NCI-H1436 treated with DMSO at 0.1 percent for 48 hours (cell line): ENCODE measurements at places on chromosomes 2 and 18.

DNA sequence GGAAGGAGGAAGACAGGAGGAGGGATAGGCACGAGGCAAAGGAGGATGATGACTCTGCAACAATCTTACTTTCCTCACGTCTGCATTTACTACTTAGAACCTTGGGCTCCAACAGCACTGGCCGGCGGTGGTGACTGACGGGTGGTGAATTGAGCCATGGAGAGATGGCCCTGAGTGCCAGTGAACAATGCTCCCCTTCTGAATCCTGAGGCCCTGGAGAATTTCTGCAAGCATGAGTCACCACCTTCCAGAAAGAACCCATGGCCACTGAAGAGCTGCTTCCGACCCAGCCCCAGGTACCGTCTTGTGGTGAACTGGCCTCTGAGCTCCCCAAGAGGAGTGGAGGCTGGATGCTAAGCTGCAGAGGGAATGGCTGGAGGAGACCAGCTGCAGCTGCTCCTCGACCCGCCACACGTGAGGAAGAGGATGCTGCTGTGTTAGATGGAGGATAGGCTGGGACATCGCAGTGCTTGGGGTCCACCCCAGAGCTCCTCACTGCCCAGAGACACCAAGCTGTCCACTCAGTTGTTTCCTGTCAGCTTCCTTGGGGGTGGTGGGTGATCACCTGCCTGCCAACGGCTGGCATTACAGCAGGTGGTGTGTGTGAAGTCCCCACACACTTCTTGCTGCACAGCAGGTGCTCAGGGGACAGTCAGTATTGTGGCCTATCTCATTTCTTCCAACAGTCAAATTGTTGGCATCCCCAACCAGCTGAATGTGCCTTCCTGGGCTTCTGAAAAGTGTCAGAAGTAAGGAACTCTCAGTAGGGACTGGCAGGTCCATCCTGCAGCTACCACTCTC, 186.5 kb upstream of the ID2 start:
- DNase-seq, result no peak

DNA sequence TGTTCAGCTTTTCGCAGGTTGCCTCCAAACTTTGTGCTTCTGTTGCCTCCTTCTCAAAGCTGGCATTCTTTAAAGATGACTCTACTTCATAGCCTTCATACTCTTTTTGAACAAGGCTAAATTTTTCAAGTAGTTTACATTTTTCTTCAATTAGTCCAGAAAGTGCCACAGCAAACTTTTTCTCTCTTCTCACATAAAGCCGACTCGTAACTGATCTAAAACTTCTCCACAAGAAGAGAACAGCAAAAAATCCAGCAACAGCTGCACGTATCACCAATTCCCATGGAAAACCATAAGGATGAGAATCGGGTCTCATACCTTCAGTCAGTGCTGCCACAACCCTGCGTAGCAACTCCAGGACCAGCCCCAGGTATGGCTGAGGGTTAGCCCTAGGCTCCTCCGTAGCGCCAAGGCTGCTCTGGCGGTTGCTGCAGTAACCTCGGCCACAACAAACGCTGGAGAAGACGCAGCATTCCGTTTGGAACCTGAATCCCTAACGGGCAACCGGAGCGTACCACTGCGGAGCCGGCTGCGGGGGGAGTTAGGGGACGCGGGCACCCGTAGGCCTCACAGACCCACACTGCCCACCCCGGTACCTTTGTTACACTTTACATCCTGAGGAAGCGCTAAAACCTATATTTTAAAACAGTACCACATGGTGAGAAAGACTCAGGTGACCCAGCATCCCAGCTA, at the start of gene CTAGE1:
TSS of gene CTAGE1 (minus strand) at position 420 of the 693 bp plus-strand sequence. CDS start at position 316, 104 bp downstream.
- DNase-seq, result no peak

- DNase-seq, result no peak
Observed at GRCh38 chr2:159262226-159262625, 24.3 kb downstream of the WDSUB1 start.

- DNase-seq, result no peak
Observed at GRCh38 chr18:70363861-70364260, 75.0 kb downstream of the SOCS6 start.

GRCh38 chr18:46920067-46920466, 2.7 kb downstream of the KATNAL2 start:
- no peak for DNase-seq

- DNase-seq, result no peak
Observed at GRCh38 chr18:12328179-12328823, 20.3 kb downstream of the TUBB6 start.

- no peak for DNase-seq
Observed at GRCh38 chr2:181372646-181373040, 84.5 kb upstream of the ITGA4 start.

GRCh38 chr2:201855356-201855755, 49.0 kb downstream of the CDK15 start:
- no peak for DNase-seq

DNA sequence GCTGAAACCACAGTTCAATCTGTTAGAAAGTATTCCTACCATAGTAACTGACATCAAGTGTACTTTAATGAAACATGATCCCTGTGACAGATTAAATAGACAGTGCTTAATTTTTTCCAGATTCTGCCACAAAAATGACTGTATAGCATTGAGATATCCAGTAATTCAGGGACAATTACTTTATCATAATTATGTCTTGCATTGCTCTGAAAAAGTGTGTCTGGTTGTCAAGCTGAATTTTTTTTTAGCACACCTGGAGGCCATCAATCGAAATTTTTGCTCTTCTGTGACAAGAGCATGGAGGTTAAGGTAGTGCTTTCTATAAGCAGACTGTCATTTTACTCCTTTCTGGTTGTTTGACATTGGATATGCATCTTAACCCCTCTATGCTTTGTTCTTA, 1083.8 kb upstream of the NRXN1 start:
- DNase-seq, result no peak

- no peak for DNase-seq
Observed at GRCh38 chr2:217305882-217306281, 446.0 kb upstream of the TNP1 start.

DNA sequence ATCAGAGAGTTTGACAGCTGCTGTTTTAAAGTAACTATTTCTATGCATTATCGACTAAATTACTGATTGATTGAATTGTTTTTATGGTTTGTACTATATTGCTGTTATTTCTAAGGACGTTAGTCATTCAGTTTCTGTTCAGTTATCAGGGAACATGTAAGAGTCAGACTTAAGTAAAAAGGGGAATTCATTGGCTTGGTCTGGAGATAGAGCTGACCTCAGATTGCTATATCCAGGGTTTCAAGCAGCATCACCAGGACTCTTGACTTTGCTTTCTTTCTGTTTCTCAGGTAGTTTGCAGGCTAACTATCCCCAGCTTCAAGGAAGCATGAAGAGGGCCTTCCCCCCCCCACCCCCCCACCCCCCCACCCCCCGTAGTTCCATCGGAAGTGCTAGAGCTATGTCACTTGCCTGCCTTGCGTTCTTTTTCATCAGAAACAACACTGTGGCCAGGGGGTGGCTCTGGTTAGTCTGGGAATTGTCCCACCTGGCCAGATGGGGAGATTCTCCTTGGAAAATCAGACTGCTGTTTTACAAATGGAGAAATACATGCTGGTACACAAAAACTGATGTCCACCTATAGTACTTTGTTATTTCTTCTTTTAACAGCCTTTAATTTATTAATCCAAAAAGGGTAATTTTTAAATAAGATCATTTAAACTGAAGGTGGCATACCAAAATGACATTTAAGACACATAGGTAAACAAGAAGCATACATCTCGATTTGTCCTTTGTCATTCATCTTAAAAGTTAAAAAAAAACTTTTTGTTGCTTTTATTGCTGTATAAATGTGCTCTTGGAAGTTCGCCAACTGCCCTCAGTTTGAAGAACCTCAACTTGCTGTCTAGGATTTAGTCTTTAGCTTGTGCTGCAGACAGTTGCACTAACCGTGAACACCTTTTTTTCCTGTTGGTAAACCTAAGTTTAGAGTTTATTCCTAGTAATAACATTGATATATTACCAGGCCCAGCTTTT, 9.4 kb downstream of the SMAD4 start:
- DNase-seq, result no peak

DNA sequence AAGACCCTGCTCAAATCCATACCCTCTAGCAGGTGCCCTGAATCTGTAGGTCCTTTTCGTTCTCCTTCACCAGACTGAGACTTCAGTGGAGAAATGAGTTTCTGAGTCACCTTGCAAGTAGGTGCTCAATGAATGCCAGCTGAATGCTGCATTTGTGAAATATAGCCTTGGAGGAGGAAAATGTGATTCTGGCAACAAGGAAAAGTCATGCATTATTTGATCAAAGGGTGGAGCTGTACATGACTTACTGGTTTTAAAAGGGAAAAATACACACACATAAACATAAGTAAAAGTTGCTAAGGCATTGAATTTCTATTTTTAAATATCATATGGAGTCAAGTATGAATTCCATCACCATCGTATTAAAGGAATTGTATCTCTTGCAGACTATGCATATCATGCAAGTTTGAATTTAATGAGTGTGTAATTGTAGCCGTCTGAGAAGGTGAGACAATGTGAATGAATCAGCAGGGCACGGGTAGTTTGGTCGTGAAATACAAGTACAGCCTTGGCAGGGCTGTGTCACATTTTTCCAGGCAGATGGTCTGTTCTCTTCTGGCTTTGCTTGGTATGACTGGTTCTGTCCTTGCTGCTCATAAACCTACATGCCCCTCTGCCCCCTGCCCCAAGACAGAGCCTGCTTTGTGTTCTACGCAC, 160.8 kb downstream of the COL6A3 start:
- no peak for DNase-seq

DNA sequence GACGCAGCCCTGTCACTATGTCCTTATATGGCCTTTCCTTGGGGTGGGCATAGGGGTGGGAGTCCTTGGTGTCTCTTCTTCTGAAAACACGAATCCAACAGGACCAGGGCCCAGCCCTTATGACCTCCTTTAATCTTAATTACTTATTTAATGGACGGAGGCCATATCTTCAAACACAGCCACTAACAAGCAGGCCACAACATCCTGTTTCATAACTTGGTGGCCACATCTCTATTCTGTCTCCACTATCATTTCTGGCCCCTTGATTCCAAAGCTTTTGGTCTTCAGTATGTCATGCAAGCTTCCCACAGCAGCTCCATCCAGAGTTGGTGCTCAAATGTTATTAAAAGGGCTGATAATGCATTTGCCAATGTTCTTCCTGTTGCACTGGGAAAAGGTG, 287.3 kb upstream of the SMIM21 start:
- no peak for DNase-seq

DNA sequence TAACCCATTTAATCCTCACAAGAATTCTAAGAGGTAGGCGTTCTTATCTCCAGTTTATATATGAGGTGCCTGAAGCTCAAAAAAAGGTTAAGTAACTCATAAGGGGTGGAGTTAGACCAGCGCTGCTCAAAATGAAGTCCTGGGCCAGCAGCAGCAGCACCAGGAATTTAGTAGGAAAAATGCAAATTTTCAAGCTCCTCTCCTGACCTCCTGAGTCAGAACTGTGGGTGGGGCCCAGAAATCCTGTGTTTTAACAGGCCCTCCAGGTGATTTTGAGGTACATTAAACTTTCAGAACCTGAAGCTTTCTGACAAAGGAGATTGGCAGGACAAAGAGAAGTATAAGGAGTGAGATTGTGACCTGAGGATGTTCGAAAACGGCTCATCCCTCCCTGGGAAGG, 66.0 kb upstream of the CCDC85A start:
- DNase-seq, result no peak

GRCh38 chr2:129297430-129297829, 682.0 kb upstream of the RAB6C start:
- DNase-seq, result no peak

GRCh38 chr2:240999873-241000541, 1.6 kb downstream of the SNED1 start:
- no peak for DNase-seq
